ENCODE measurements at places on chromosomes 4 and X.

- no peak for DNase-seq
Measured at GRCh38 chrX:39762266-39762841, 335.4 kb downstream of the BCOR start.

GRCh38 chr4:166903408-166903807 is 330.9 kb downstream of the SPOCK3 start:
- DNase-seq: no peak

- DNase-seq: no peak
Measured at GRCh38 chr4:32958586-32958985, 2238.4 kb downstream of the PCDH7 start.

- DNase-seq: no peak
Measured at GRCh38 chrX:40167233-40167849, 69.6 kb upstream of the BCOR start.

DNA sequence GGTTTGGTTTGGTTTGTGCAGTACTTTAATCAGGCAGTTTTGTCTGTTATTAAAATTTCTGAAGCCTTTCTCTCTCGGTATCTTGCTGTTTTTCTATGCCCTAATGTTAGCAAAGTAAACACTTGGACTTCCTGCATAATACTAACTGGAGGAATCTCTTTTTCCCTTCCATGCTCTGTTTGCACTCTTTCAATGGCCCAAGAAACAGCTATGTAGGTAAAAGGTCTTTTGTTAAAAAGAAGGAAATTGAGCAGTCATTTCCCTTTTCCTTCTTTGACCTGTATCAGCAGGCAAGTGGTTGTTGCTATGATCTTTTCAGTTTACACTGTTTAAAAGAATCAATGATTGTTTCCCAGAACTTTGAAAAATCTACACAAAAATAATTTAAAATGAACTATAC is 82.7 kb downstream of the CCSER1 start:
- DNase-seq: no peak
